ENCODE measurements at places on chromosomes 11 and 22.

DNA sequence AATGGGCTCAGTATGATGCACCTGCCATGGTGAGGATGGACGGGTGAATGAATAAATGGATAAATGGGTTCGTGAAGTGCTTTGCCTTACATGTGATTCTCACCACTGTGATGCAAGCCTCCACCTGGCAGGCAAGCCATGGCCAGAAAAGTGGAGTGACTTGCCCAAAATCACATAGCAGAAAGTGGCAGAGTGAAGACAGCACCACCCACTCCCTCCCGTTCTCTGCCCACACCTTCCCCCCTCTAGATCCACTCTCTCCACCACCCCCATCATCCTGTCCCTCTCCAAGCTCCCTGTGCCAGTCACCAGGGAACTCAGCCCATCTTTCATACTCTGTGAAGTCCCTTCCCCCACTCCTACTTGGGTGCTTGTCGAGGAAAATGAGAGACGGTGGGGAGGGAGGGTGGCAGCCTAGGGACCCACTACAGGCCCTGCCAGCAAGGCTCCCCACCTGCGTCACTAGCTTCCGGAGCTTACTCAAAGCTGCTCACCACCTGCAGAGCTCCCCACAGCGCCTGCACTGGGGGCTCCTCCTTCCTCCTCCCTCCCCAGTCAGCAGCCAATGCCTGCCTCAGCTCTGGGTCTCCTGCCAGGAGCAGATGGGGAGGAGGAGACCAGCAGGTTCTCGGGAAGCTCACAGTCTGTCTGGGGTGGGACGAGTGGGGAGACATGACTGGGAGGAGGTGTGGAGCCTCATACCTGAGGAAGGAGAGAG lies 82.3 kb downstream of the PDE2A start:
- peaks cover 93% of the 10 kb centered on the region for H3K27me3 ChIP-seq
- peaks cover 11% of the 10 kb centered on the region for H3K4me1 ChIP-seq
- no peak overlapping the region for H3K4me3 ChIP-seq
- no peaks in the 10 kb centered on the region for H3K36me3 ChIP-seq
- no peak overlapping the region for H3K27ac ChIP-seq

GRCh38 chr11:18485913-18486528 lies 30.4 kb downstream of the LDHAL6A start:
- peaks cover 8% of the 10 kb centered on the region for H3K4me1 ChIP-seq
- no peaks in the 10 kb centered on the region for H3K27me3 ChIP-seq
- DNase-seq = no peak
- peaks cover 37% of the 10 kb centered on the region for H3K36me3 ChIP-seq
- H3K27ac ChIP-seq = no peak overlapping the region

DNA sequence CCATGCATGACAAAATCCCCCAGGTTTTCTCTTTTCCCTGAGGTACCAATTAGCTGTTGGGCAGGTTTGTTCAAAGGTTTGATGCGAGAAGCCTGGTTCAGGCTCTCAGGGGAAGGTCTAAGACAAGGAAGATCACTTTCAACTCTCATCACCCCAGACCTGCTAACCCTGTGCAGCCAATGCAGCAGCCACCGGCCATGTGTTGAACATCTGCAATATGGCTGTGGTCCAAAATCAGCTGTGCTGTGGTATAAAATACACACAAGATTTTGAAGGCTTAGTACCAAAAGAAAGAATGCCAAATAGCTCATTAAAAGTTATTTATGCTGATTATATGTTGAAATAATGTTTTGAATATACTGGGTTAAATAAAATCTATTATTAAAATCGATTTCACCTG lies 58.5 kb downstream of the SMCO4 start:
- H3K4me3 ChIP-seq = no peak overlapping the region
- H3K4me1 ChIP-seq = peaks cover 10% of the 10 kb centered on the region
- H3K36me3 ChIP-seq = peaks cover 5% of the 10 kb centered on the region
- peaks cover 6% of the 10 kb centered on the region for H3K27me3 ChIP-seq
- H3K27ac ChIP-seq = no peak overlapping the region
- DNase-seq = no peak

DNA sequence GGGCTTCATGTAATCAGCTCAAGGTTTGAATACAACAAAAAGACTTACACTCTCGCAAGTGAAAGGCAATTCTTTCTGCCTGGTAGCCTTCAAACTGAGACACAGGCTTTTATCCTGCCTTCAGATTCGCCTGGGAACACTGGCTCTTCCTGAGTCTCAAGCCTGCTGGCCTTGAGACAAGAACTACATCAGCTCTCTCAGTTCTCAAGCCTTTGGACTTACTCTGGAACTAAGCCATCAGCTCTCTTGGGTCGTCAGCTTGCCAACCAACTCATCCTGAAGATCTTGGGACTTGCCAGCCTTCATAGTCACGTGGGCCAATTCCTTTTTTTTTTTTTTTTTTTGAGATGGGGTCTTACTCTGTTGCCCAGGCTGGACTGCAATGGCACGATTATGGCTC lies 35.7 kb upstream of the LRRC10B start:
- no peak overlapping the region for H3K4me3 ChIP-seq
- peaks cover 8% of the 10 kb centered on the region for H3K4me1 ChIP-seq
- no peak overlapping the region for H3K27ac ChIP-seq
- no peaks in the 10 kb centered on the region for H3K27me3 ChIP-seq

DNA sequence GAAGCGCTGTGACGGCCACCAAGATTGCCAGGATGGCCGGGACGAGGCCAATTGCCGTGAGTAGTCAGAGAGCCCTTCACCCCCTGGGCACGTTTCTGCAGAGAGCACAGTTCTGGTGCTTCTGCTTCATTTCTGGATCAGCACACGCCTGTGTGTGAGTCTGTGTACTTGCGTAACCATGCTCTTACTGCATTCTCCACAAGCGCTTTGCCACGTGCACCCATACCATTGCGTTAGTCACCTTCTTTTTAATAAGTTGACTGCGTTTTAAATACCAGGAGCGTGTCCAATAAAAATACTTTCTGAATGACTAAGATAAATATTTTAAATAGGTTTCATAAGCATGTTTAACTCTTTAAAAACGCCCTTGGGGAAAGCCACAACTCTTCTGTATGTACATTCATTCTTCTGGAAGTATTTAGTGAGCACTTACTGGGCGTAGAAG lies 143.0 kb upstream of the SORL1-AS1 start:
- no peak for DNase-seq
- H3K4me1 ChIP-seq = peaks cover 4% of the 10 kb centered on the region
- H3K4me3 ChIP-seq = no peak overlapping the region
- no peak overlapping the region for H3K27ac ChIP-seq

DNA sequence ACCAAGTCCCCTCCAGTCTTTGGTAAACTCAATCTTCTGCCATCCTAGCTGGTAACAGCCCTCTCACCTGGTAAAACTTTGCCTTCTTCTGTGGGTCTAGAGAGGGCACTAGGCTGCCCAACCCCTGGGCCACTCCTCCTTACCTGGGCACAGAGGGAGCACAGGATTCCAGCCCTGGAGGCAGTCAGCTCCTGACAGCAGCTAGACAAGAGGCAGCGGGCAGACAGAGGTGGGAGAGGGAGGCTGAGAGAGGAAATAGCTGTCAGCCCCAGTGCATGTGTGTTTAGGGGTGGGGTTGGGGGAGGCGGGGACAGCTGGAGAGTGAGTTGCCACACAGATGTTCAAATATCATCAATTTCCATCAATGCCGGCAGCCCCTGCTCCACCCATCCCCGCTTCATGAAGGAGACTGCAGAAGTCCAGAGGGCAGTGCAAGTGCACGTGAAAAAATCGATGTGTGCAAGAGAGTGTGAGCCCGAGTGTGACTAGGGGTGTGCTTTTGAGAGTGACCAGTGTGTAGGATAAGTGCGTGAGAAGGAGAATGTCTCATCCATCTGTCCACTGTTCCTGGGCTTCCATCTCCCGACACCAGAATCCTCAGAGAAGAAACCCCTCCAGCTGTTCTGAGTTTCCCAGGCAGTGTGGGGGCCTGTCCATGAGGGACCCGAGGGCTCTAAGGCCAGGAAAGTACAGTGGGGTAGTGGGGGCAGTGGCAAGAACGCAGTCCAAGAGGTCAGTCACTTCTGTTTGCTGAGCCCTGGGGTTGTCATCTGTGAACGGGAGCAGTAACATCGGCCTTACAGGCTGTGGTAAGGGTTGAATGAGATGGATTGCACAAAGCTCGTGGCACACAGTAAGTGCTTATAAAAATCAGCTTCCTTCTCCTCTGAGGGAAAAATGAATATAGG lies at the start of gene PTGDR2:
Gene PTGDR2, minus strand, starts transcription at position 225 of the 908 bp plus-strand sequence. CDS start 2,228 bp downstream, outside the sequence.
- peaks cover 3% of the 10 kb centered on the region for H3K27me3 ChIP-seq
- H3K4me1 ChIP-seq = peaks cover 25% of the 10 kb centered on the region
- peaks cover 7% of the 10 kb centered on the region for H3K36me3 ChIP-seq
- H3K27ac ChIP-seq = peak within 1 kb of the TSS; percentile 70
- H3K4me3 ChIP-seq = peak within 1 kb of the TSS; percentile 77
- no peak for DNase-seq

DNA sequence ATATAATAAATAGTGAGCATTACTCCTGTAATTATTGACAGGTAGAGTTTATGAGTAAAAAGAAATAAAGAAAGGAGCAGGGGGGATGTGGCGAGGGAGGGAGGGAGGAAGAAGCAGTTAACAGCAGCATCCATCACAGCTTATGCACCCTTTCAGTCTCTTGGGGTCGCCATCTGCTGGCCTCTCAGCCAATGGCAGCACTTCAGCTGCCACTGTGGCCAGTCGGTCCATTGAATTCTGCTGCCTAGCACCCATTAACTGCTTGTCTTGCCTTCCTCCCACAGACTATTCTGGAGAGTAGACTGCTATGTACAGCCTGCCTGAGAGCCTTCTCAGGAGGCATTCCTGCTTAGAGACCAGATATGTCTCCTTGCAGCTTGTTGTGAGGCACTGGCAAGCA lies 388.3 kb downstream of the TENM4 start:
- no peak for DNase-seq
- H3K4me1 ChIP-seq = peaks cover 56% of the 10 kb centered on the region
- no peak overlapping the region for H3K4me3 ChIP-seq
- no peaks in the 10 kb centered on the region for H3K27me3 ChIP-seq
- H3K36me3 ChIP-seq = peaks cover 16% of the 10 kb centered on the region

- peak overlapping the region; percentile 65 for H3K27ac ChIP-seq
- H3K4me1 ChIP-seq = peaks cover 25% of the 10 kb centered on the region
- H3K4me3 ChIP-seq = peak overlapping the region; percentile 10
- peaks cover 2% of the 10 kb centered on the region for H3K27me3 ChIP-seq
Observed at GRCh38 chr11:71301046-71301857, 48.9 kb upstream of the SHANK2 start.

DNA sequence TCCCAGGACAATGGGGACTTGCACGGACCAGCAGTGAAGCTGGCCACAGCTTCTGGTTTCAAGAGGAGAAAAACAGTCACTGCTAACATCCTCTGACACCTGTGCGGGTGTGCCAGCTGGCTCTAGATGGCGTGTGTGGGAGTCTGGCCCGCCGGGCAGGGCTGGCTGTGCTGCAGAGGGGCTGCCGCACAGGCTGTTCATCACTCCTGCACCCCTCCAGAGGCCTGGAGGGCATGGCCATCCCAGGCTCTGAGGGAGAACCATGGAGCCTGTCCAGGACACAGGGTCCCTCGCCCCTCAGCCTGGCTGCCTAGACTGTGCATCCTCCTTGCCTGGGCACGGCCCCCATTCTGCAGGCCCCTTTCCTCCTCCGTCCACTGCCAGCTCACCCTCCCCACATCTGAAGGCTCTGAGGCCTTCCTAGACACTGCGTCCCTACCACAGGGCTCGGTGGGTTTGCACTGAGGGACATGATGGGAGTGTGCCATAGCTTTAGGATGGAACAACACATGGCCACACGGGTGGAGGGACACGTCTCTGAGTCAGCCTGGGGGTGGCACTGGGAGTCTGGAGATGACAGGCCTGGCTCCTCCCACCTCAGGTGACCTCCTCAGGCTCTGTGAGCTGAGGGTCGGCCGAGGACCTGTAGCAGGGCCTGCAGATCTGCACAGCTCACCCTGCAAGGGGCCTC lies 42.1 kb upstream of the GNB1L start:
- H3K4me3 ChIP-seq = no peak overlapping the region
- peaks cover 4% of the 10 kb centered on the region for H3K36me3 ChIP-seq
- no peaks in the 10 kb centered on the region for H3K27me3 ChIP-seq
- no peak overlapping the region for H3K27ac ChIP-seq

DNA sequence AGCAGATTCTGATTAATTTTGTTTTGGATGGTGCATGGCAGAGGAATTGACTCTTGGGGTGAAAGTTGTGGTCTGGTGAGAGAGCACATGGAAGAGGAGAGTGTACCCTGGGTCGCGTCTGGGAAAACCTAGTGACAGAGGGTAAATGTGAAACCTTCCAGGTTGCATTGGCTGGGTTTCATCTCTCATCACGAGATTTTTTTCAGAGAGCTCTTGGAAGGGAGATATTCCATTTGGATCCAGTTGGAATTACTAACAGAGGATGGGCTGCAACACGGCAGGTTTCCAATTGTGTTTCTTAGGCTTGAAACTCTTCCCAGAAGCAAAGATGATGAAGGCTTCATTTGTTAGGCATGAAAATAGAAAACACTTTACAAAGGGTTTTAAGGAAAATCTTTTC lies 109.7 kb upstream of the MTMR2 start:
- H3K27ac ChIP-seq = peak overlapping the region; percentile 5
- peaks cover 16% of the 10 kb centered on the region for H3K36me3 ChIP-seq
- DNase-seq = no peak
- H3K27me3 ChIP-seq = no peaks in the 10 kb centered on the region
- peak overlapping the region; percentile 26 for H3K4me3 ChIP-seq

Data from type B pancreatic cell (in vitro differentiated cells).